C1 segment of cervical spinal cord (tissue), 14 donors: ENCODE measurements at places on chromosomes 7 and 10.

DNA sequence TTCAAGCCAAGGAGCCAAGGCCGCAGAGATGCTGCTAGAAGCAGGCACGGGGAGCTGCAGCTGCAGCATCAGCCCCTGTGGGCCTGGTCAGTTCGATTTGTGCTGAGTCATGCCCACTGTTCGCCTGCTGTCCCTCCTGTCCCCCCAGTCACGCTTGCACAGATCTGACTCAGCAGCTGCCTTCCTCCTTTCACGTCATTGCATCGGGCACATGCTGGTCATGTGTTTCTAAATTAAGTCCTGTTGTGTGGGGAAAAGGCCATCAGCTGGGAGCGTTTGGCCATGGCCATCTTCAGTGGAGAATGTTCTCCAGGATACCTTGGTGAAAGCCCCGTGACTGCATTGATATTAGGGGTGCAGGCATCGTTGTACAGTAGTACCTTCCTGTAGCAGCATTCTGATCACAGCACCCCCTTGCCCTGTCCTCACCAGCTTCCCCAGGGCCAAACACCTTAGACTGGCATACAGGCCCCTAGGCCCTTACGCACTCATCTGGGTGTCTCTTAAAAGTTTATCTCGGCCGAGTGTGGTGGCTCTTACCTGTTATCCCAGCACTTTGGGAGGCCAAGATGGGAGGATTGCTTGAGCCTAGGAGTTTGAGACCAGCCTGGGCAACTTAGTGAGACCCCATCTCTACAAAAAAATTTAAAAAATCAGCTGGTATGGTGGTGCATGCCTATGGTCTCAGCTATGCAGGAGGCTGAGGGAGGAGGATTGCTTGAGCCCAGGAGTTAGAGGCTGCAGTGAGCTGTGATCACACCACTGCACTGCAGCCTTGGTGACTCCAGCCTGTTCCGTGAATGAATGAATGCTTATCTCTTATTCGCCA lies 23.2 kb downstream of the POR start:
- DNase-seq, result peak; percentile 4

DNA sequence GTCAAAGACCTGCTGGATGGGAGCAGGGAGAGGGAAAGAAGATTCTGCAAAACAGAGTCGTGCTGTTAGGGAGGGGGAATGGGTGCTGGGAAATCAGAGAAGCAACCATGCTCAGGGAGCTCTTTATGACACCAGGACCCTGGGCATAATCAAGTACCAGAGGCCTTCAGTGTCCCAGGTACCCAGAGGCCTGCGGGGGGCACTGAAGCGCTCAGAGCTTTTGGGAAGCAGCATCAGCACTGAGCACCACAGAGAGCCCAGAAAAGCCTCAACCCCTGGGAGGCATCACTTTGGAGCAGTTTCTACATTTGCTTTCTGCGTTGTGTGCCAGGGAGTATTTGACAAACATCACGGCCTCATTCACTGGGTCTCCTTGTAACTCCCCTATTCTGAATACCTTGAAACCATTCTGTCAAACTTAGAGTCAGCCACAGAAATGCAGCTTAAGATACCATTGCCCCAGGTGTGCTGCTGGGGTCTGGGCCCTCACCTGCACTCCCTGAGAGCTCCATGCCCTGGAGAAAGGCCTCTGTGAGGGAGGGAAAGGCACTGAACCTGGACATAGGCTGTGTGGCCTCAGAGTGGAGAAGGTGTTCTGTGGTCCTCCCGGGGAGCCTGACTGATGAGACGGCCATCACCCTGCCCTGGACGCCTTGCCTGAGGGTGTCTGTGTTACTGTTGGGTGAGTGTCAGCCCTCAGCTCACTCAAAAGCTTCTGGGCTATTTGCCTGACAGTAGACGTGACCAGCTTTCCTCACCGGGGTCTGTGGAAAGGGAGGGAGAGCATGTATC lies 37.1 kb downstream of the CXCL12 start:
- no peak for DNase-seq

DNA sequence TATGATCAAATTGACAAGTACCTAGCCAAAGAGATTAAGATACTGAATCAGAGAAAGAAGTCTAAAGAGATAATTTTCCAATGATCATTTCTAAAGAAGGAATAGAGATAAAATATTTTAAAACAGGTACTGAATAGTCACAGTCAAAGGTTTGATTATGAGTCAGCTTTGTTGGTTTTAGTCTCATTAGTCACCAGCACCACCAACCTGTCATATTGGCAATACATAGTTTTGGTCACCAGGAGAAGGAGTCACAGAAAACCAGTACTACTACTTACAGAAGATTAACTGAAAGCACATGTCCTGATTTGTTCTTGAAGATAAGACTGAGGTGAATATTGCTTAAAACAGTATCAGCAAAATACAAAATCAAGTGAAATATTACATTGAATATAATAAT lies 34.6 kb downstream of the ZEB1 start:
- no peak for DNase-seq

GRCh38 chr7:44060948-44061644 lies 4.3 kb downstream of the PGAM2 start:
- DNase-seq, result no peak

DNA sequence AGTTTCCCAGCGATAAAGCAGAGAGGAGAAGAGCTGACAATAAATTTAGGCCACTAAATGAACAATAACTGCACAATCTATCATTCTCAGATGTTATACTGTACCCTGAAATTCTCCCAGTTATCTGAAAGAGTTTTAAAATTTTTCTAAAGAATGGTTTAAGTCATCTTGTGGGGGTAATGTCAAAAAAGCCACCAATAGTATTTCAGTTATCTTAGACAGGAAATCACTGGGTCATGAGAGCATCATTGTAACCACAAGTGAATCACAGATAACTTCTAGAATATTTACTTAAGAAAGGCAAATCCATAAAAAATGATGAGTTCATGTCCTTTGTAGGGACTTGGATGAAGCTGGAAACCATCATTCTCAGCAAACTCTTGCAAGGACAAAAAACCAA lies 147.1 kb downstream of the DNAJB9 start:
- no peak for DNase-seq

DNA sequence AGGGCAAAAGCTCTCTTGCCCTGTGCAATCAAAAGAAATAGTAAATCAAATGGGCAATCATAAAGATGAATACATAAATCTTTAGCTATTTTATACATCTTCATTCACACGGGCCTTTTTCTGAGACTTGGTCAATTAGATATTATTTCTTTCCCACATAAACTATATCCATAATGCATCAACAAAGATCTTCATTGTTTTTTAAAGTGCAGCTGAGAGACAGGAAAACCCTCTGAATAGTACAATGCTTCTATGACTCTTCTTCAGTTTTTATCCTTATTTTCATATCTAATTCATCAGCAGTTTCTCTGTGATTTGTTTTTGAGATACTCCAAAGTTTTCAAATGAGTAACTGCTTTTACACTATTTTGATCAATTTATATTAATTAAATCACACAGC lies 25.5 kb downstream of the LARP4B start:
- no peak for DNase-seq

GRCh38 chr7:90715067-90715466 lies 118.9 kb downstream of the CDK14 start:
- DNase-seq, result no peak

DNA sequence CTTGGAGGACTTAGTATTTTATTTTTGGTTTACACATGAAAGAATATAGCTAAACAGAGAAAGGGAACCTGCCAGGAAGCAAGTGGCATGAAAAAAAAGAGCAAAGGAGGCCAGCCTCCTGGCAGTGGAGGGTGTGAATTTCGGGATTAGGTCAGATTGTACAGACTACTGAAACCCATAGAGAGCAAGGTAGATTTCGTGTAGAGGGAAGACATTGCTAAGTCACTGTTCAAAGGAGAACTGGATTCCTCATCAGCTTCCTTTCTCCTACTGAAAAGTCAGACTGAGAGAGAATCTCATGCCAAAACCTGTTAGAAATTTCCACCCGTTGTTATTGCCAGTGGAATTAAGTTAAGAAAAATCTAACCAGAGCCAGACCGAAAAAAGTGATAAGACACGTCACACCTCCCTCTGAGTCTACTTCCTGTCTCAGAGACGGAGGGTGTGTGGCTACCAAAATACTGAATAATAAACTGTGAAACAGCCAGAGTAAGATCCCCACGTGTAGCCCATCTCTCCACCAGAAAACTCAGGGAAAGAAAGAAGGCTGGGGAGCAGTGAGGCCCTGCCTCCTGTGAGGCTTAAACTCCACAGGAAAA lies 118.8 kb downstream of the SKIDA1 start:
- no peak for DNase-seq

GRCh38 chr10:17675638-17676037 lies 31.7 kb downstream of the STAM start:
- no peak for DNase-seq

GRCh38 chr10:51935341-51935740 lies 235.9 kb upstream of the CSTF2T start:
- no peak for DNase-seq

- DNase-seq, result no peak
Observed at GRCh38 chr10:131748831-131749766, 151.7 kb upstream of the PPP2R2D start.

DNA sequence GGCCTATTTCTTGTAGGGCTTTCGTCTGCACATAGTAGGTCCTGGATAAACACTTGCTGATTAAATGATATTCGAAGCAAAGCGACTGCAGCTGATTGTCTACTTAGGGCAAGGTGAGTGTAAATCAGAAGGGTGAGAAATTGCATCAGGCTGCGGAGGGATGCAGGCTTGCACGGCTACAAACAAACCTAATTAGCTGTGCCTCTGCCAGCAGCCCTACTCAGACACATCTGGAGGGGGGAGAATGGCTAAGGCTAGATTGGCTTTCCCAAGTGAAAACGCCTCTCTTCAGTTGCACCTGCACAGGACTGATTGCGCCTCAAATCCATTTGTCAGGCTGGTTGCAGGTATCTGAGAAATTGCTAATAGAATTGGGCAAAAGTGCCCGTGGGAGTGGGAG lies 247.5 kb downstream of the DPP6 start:
- DNase-seq, result no peak

GRCh38 chr7:146433501-146433900 lies 316.9 kb downstream of the CNTNAP2 start:
- no peak for DNase-seq

DNA sequence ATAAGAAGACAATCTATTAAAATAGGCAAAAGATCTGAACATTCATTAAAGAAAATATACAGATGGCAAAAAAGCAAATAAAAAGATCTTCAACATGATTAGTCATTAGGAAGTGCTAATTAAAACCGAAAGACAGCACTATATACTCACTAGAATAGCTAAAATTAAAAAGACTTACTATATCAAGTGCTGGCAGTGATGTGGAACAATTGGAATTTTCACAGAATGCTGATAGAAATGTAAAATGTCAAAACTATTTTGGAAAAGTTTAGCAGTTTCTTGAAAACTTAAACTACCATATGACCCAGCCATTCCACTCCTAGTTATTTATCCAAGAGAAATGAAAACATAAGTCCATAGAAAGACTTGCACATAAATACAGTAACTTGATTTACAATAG lies 25.0 kb upstream of the TLL2 start:
- DNase-seq, result no peak

DNA sequence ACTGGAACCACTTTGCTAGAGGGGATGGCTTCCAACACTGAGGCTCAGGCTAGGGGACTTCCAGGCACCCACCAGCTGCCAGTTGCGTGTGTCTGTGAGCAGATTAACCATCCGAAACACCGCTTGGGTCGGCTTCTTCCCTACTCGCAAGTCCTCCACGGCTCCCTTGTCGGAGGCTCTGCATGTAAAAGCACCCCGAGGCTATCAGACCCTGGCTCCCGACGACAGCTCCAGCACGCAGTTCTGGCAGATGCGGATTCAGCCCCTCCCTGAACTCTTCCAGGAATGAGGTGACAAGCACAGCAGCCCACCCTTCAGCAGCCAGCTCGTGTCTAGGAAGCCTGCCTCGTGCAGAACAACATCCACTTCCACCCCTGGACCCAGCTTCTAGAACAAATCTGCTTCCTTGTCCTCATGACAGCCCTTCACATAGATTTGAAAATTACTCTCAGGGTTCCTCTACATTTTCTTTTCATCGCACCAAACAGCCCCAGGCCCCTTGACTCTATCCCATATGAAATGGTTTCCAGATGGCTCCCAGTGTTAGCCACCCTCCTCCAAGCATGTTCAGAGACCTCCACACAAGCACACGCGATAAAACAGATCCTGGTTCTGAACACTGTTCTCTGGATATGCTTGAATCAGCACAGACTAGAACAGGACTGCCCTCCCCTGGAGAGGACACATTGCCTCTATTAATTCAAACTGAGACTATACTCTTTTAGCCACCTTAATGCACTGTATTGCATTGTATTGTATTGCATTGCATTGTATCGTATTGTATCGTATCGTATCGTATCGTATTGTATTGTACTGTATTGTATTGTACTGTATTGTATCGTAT lies 44.6 kb downstream of the SLIT1 start:
- DNase-seq, result no peak

GRCh38 chr10:55220975-55221374 lies 419.9 kb upstream of the PCDH15 start:
- no peak for DNase-seq

GRCh38 chr10:92999191-92999590 lies 61.4 kb upstream of the CYP26C1 start:
- DNase-seq, result no peak

GRCh38 chr10:124904796-124905195 lies 37.1 kb upstream of the ZRANB1 start:
- no peak for DNase-seq

DNA sequence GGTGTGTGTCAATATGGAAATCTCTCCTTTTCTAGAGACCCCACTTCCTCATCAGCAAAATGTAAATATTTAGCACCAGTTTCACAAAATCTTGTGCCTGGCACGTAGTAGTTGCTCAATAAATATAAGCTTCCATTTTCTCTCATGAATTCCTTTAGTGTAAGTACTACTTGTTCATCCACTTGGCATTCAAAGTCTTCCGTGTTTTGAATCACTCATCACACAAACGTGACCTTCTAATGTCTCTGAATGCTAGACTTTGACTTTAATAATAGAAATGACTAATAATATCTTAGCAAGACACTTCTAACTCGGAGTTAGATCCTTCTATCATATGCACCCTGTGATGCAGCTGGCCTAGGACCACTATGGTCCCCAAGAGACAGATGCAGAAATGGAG lies 168.7 kb upstream of the ZNF32 start:
- DNase-seq, result no peak

DNA sequence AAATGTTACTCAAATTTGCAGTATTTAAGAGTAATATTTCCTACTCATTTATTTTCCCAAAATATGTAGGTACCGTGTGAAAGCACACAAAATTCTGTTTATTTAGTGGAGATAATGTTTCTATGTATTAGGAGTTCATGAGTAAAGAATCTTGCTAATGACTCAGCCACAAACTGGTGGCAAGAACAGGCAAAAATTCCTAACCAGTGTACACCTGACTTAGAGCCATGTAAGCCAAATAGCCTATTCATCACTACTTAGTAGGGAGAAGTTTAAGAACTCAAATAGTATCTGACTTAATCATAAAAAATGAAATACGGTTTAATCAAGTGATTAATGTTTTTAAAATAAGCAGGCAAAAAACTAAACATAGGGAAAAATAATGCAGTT lies 169.0 kb downstream of the SRPK2 start:
- DNase-seq, result no peak

- DNase-seq, result no peak
Observed at GRCh38 chr7:24102988-24103387, 181.0 kb upstream of the NPY start.

- no peak for DNase-seq
Observed at GRCh38 chr7:143408686-143409561, at the start of gene EPHA1. TSS of gene EPHA1 (minus strand) at chr7:143408856. CDS start at chr7:143408805, 51 bp downstream.
